ENCODE measurements at places on chromosomes 1 and 21.
A peak's percentile ranks its signal among the peaks of the same experiment; 100 is the strongest.

- DNase-seq = no peak
Observed at GRCh38 chr21:42286416-42286815, 28.8 kb downstream of the TFF3 start.

- peak; percentile 27 for DNase-seq
Observed at GRCh38 chr1:45009956-45010854, 919 bp downstream of the HECTD3 start.

- DNase-seq = no peak
Observed at GRCh38 chr1:43366179-43366578, 1.6 kb downstream of the ELOVL1 start.

- no peak for DNase-seq
Observed at GRCh38 chr1:185479796-185480195, 162.8 kb upstream of the IVNS1ABP start.

- DNase-seq = no peak
Observed at GRCh38 chr1:207666342-207666741, 21.4 kb downstream of the CR1L start.

DNA sequence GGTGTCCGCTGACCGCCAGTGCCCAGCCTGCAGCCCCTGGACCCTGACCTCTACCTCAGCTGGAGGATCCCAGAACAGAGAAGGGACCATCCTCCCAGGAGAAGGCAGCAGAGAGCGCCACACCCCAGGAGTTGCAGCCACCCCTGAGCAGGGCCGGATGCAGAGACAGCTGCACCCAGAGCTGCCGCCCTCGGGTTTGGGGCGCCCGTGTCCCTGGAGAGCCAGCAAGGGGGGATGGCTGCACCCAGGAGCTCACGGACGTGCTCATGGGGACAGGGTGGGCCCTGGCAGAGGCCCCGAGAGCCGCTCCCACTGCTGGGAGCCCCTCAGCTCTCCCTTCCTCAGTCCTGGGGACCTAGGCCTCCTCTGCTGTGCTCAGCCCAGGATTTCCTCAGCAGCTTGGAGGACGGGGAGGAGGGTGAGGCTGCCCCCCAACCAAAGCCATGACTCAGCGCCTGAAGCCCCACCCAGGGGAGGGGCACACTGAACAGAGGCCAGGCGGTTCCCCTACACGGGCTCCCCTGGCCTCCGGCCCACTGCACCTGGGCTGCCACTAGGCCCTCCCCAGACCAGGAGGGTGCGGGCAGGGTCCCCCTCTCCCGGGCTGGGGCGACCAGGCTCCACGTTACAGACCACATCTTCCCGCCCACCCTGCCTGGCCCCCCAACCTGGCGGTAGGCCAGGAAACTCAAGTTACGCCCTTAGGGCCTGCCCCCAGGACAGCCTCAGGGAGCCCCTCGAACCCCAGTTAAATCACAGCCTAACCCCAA is 2.2 kb downstream of the ACAP3 start:
- DNase-seq = peak; percentile 73

DNA sequence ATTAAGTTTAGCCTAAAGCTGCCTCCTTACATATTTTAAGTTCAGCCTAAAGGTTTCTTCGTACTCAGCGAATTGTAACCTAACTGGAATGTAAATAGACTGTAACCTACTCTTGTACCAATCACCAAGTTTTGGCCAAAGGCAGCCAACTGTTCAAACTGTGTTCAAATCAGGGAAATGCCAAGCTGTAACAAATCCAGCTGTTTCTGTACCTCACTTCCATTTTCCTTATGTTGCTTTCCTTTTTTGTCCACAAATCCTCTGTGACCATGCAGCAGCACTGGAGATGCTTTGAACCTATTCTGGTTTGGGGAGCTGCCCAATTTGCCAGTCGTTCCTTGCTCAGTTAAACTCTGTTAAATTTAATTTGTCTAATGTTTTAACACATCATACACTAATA is 3.2 kb upstream of the APOBEC4 start:
- DNase-seq = no peak

DNA sequence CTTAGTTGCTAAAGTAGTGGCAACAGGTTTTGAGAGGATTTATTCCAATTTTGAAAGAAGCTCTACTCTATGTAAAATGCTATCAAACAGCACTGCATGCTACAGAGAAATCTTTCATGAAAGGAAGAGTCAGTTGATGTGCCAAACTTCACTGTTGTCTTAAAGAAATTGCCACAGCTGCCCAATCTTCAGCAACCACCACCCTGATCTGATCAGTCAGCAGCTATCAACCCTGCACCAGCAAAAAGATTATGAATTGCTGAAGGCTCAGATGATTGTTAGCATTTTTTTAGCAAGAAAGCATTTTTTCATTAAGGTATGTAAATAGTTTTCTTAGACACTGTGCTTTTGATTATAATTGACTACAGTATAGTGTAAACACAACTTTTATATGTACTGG is 49.6 kb downstream of the SLC9C2 start:
- DNase-seq = no peak

GRCh38 chr21:25512095-25513081 is 94.9 kb downstream of the MRPL39 start:
- DNase-seq = no peak

DNA sequence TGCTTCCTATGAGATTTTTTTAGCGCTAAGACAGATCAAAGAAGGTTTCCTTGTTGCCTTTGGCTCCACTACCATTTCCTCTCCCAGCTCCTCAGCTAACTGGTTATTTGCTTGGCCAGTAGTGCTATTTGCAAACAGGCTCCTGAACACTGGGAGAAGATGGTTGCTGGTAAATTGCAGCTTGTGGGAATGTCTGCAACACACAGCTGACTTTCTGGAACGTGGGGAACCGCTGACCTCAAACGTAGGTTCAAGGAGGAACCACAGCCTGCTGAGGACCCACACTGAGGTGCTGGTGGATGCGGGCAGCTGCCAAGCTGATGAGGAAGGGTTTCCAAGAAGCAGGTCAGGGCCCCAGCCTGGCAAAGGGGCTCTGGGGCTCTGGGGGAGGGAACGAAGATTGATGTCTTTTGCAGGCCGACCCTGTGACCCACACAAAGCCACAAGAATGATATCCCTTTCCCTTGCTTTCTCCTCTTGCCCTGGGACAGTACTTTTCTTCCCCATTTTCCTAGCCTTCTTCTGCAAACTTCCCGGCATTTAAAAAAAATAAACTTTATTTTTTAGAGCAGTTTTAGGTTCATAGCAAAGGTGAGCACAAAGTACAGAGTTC is 24.8 kb downstream of the GNG4 start:
- DNase-seq = peak; percentile 25

DNA sequence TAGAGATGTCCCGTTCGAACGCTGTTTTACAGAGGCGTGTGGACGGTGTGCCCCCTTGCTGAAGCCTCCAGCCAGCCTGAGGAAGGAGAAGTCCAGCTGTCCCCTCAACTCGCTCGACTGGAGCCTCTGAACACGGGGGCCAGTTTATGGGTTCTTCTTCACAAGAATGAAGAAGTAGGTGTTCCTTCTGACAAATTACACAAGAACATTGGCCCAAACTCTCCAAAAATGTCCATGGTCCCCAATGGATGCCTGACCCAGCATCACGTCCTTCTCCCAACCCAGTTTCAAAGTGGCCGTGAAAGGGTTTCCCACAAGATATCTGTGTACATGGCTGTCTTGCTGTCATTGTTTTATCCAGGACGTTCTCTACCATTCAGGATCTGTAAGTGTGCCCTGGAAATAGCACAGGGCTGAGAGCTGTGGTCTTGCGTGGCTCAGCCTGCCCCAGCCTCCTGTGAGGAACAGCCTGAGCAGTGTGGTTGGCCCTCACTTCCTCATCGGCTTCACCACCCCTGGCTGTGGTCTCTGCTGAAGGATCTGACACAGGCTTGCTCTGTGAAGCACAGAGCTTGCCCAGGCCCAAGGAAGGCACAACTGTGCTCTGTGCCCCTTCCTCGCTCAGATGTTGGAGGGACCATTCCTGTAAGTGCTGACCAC is 1.0 kb upstream of the S100B start:
- peak; percentile 89 for DNase-seq

DNA sequence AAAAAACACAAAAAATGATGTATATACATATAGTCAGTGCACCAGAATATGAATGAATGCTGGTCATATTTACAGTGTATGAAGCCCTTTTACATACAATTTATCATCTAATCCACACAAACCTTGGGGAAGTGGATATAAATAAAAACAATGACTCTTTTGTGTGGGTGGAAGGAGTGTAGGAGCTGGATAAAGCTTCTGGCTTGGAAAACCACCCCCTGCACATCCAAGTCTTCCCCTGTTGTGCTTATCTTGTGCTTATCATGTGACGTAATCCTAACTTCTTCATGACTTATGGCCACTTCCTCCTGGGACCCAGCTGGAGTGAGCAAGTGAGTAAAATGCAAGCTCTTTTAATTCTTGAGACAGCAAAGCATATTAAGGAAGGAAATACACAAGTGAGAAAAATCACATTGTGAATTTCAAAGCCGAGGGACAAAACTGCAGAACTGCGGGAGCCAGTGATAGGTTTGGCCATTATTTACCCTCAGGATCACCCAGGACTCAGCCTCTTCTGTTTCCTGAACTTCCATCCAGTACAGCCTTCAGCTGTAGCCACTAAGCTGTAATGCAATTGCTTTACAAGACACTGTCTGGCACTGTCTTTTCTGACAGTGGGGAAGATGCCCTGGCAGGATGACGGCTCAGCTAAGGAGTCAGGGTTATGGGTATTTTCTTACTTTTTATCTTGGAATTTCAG is 104.0 kb upstream of the PPM1J start:
- DNase-seq = peak; percentile 96

DNA sequence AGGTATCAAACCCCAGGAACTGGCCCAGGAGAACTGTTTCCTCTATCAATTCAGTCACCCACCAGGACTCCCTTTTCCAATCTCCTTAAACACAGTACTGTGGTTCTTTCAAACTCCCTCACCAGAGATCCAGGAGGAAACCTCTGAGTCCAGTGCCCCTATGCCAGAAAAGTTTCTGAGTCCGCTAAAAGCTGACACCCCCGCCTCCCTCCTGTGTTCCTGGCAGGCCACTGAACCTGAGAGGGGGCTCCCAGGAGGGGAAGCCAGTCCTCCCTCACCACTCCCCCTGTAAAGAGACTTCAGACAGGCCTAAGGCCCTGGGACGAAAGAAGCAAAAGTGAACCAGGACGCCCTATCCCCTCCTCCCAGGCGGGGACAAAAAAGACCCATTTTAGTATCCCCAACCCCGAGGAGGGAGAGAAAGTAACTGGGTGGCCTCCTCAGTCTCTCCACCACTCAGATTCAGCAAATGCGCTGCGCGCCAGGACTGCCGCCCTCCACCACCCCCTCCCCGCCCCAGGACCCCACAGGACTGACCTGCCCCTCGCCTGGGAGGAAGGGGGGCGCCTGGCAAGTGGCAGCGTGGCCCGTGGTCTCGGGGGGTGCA is 624 bp downstream of the SLC41A1 start:
- no peak for DNase-seq

- peak; percentile 85 for DNase-seq
Observed at GRCh38 chr1:244319283-244320132, 132.2 kb downstream of the ADSS2 start.

DNA sequence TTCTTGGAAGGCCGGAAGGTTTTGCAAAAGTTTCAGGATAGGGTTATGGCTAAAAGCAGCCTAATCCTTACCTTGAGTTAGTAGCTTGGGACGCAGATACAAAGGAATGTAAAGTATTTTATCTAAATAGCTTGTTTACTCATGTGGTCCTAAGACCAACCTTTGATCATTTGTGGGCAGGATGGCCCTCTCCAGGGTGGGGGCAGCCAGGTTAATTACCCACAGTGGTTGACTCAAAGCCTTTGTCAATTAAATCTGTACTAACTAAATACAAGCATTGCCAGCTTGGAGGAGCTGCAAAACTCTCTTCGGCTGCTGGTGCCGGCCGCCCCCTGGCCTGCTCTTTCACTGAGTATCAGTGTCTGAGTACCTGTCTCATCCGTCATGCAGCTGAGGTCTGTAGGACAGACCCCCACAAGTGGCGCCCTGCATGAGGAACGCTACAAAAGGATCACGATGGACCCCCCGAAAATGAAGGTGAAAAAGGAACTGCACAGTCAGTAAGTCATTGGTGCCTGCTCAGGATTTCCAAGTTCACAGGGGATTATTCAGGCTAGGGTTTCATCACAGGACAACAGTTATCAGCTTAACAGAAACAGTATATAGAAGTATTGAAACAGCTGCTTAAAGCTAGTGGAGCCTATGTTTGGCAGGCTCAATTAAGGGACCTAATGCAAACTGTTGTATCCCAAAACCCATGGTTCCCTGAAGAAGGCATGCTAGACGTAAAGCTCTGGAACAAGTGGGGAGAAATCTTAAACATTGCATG is 212.5 kb upstream of the MAP1LC3C start:
- DNase-seq = no peak

- no peak for DNase-seq
Observed at GRCh38 chr21:30227633-30228404, 11.9 kb upstream of the CLDN8 start.

- DNase-seq = no peak
Observed at GRCh38 chr1:89737985-89738510, 82.8 kb upstream of the LRRC8D start.

GRCh38 chr21:28991861-28992525 is 684 bp downstream of the LTN1 start:
- DNase-seq = no peak

- DNase-seq = no peak
Observed at GRCh38 chr1:102580806-102581205, 527.5 kb downstream of the COL11A1 start.

GRCh38 chr1:5966543-5967205 is 25.6 kb downstream of the NPHP4 start:
- DNase-seq = no peak

DNA sequence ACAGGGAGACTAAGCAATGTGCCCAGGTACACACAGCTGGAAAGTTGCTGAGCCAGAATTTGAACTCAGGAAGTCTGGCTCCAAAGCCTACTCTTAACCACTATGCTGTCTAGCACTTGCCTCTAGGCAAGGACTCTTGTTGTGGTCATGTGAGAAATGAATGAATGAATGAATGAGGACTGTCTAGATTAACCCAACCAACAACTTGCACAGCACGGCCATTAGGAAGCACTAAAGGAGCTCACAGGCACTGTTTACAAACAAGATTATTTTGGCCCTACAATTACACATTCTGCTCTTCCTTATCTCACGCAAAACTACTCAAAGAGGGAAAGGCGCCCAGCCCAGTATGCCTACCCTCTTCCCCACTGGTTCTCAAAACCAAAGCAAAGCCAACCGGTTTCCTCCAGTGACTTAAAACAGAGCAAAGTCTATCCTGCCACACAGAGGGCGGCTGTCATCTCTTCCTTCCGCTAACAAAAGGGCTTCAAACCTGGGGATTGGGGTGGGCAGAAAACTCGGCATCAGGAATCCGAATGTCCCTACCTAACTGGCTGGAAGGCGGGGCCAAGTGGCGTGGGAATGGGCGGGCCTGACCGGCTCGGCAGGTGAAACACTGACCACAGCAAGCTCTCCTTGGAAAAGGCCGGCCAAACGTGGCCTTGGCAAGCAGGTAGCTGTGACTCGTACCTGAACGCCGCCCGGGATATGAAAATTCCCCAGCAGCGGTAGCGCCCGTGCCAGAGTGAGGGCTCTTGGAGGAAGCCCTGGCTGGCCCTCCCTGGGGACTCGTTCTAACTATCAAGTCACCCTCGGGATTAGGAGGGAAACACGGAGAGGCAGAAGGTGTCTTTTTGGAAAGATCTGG is 948 bp downstream of the STK40 start:
- DNase-seq = peak; percentile 58

Measured in suppressor macrophage (primary cell).